Small intestine (tissue), 16 donors: ENCODE measurements at places on chromosomes 1 and 21.

GRCh38 chr1:96782856-96783255 is 61.3 kb downstream of the PTBP2 start:
- DNase-seq: no peak

- DNase-seq: no peak
Measured at GRCh38 chr21:37579356-37579755, 212.8 kb downstream of the DYRK1A start.

- DNase-seq: no peak
Measured at GRCh38 chr1:184114818-184115398, 63.4 kb downstream of the TSEN15 start.

- DNase-seq: no peak
Measured at GRCh38 chr21:38303300-38303699, 46.5 kb downstream of the KCNJ15 start.

DNA sequence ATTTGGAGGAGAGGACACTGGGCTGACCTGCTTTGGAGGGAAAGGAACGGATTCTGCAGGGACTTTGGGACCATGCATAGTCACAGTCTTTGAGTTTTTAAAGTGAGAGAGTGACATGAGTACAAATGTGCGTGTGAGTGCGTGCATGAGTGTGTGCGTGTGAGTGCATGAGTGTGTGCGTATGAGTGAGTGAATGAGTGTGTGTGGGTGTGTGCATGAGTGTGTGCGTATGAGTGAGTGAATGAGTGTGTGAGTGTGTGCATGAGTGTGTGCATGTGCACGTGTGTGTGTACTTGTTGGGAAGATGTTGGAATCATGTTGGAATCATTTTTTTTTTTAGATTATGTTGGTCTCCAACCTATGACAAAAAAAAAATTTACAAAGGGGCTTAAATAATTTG is 70.5 kb downstream of the PAX7 start:
- no peak for DNase-seq

DNA sequence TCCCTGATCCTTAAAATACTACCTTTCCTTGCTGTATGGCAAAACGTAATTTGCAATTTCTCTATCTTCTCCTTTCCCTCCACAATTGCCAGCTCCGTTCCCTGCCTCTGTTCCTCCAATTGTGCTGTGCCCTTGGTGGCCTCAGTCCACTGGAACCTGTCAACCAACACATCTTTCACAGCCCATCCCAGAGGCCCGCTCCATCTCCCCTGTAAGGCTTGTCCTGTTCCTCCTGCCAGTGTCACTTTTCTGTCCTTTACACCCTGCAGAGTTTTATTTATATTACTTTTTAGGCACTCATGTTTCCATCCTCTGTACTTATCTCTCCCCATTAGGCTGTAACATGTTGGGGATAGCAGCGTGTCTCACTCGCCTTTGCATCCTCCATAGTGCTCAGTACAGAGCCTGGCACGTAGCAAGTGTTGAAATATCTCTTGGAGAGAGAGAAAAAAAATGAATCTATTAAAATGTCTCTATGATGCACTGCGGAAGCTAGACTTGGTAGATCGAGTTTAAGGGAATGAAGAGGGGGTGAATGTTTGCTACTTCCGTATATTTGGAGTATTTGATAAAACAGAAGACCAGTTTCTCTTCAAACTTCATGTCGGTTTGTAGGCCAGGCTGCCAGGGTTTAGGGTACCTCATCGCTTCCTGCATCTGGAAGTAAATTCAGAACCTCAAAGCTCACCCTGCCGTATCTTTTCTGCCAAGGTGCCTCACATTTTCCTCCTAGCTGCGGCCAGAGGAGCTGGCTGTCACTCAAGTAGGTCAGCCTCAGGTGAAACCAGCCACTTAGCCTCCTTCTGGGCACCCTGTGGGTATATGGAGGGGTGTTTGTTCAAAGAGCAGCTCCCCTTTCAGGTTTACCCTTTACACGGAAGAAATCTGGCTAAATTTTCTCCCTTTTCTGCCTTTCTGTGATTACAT is 303.8 kb downstream of the TM2D1 start:
- no peak for DNase-seq

DNA sequence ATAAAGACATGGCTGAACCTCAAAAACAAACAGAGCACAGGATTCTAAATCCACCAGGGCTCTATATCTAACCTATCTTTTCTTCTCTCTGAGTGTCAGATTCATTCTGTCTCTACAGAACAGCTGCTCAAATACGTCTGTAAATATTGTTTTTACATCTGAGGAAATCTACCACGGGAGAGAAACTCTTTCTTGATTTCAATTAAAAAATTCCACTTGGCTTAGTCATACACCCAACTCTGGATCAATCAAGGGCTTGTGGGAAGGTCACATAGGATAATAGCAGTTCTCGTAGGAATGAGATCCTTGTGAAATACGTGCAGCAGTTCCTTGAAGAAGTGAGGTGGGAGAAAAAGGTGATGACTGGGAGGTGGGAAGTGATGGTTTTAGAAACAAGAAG is 1355.7 kb upstream of the ADGRL2 start:
- no peak for DNase-seq

- no peak for DNase-seq
Measured at GRCh38 chr1:51345300-51345687, 14.9 kb upstream of the TTC39A start.

- DNase-seq: no peak
Measured at GRCh38 chr1:92125204-92125603, 45.1 kb downstream of the BTBD8 start.

GRCh38 chr1:70979881-70980280 is 67.7 kb downstream of the PTGER3 start:
- DNase-seq: no peak

- no peak for DNase-seq
Measured at GRCh38 chr1:174039027-174039426, 16.9 kb upstream of the RC3H1 start.

- DNase-seq: no peak
Measured at GRCh38 chr1:51287966-51288365, 42.4 kb downstream of the TTC39A start.

DNA sequence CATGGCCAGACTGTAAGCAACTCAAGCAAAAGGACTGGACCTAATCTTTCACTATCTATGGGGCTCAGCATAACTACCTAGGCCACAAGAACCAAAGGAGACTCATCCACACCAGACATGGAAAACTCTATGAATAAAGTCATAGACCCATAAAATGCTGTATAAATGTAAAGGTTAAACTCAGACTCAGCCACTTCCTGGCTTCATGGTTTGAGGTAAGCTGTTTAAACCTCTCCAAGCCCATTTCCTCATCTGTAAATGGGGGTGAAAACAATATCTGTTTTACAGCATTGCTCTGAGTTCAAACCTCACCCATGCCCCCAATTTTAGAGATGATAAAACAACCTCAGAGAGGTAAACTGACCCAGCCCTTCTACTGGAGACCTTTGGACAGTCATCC is 4.0 kb upstream of the SMIM12 start:
- DNase-seq: peak; percentile 35

GRCh38 chr21:32412162-32413014 is at the start of gene EVA1C:
TSS of gene EVA1C (plus strand) at chr21:32412706. CDS start at chr21:32412854, 148 bp downstream.
- peak; percentile 84 for DNase-seq

GRCh38 chr1:246169019-246169418 is 338.1 kb downstream of the SMYD3 start:
- no peak for DNase-seq

DNA sequence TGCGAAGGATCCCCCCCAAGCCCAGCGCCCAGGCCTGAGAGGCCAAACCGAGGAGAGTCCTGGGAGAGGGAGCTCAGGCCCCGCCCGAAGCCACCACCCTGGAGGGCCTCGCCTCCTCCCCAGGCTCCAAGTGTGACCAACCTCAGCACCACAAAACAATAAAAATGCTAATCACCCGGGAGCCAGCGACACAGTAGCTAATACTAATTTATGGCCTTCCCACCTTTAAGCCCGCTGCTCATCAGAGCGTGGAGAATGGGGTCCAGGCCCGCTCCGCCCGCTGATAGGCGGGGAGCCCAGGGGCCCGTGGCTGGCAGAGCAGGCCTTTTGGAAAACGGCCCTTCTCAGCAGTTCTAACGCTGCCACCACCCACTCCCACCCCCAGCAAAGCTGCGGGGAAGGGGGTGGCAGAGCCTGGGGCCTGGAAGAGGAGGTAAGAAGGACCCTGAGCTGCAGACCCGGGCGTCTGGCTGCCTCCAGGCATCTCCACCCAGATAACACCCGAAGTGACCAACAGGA is 20.4 kb upstream of the TAS1R2 start:
- DNase-seq: no peak

GRCh38 chr1:214002060-214002459 is 14.3 kb downstream of the PROX1 start:
- DNase-seq: no peak

GRCh38 chr1:222452031-222452430 is 95.9 kb downstream of the HHIPL2 start:
- DNase-seq: no peak

DNA sequence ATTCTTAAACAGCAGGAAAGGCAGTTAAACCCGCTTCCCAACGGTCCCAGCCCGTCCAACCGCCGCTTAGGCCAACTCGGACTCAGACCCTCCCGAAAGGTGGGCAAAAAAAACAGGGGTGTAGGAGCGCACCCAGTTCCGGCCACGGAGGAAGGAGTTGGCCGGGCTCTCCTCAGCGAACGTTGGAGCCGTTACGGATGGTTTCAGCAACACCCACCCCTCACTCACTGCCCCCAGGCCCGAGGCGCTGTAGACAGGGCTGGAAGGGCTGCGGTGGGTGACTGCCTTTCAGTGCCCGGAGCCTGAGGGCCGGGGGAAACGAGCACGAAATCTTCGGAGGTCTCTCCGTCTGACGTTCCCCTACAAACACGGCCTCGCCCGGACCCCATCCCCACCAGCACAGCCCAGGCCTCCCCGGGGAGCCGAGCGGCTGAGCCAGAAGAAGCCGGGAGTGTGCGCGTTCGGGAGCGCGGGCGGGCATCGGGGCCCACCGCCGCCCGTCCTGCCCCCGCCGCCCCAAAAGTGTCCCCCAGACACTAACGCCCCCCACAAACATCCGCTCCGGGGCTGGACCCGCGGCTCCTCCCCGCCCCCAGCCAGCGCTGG is 1.3 kb downstream of the KDM5B start:
- DNase-seq: peak; percentile 63

GRCh38 chr21:45590246-45590725 is 48.0 kb upstream of the SLC19A1 start:
- peak; percentile 35 for DNase-seq

GRCh38 chr1:87103074-87103473 is 188.6 kb downstream of the HS2ST1 start:
- no peak for DNase-seq
